ENCODE measurements at places on chromosomes 6 and 20. TPM values are rescaled to one million over a fixed set of nuclear protein-coding genes. Genes with fewer than 3 reads are reported as not detected.
A peak's percentile ranks its signal among the peaks of the same experiment; 100 is the strongest.

ZC2HC1B gene
- not detected for total RNA-seq

NOX3 gene
- not detected for total RNA-seq

DEFB132 gene
- total RNA-seq, result 0.30 TPM

FOXS1 gene
- total RNA-seq, result 0.31 TPM

GDAP1L1 gene
- not detected for total RNA-seq

GSTA2 gene
- total RNA-seq, result 55.0 TPM

DNA sequence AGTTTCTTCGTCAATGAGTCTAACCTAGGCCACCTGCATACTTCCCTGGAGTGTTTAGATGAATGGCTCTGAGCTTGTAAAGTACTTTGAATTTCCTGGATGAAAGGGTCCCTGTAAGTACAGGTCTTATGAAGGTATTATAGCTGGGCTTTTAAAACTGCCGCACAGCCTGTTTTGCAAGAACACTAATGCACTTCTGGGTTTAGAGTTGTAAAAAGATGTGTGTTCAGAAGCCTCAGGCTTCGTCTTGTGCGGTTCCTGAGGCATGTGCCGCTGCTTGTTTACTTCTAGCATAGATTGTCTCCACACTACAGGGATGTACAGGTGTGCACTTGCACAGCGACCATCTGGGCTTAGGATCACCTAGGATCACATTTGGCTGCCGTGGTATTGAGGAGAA lies 324.5 kb downstream of the SOX4 start:
- no peak for DNase-seq

DNA sequence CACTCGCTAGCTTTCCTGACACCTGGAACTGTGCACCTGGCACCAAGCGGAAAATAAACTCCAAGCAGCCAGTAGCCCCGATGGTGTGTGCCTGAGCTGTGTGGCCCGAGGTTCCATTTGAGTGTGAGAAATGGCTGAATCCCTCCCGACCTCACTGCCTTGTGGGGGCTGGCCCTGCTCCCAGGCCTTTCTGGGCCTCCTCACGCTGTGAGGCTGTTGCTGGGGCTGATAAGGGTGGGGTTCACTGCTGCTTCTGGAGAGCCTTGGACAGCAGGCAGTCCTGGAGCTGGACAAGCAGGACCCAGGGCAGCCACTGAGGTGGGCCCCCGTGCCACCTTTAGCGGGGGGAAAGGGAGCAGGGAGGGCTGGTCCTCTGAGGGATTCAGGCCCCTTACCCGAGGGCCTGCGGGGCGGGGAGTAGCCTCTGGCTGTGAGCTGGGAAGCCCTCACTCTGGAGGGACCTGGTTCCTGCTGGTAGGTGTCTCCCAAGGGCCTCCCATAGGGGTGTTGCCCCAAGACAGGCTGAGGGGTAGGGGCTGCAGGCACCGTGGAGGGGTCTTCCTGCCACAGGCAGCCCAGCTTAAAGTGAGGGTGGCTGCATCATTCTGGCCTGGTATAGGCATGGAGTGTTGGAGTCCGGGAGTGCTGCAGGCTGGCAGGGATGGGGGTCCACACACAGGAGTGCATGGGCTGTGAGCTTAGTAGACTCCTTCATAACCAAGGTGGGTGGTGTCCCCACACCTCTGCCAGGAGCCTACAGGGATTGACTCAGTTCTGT lies 1.7 kb downstream of the PPDPF start:
- peak; percentile 42 for DNase-seq

GRCh38 chr20:18287546-18287914 lies 797 bp upstream of the ZNF133 start:
- DNase-seq, result peak; percentile 26

- DNase-seq, result no peak
Observed at GRCh38 chr20:20331156-20331555, 36.7 kb upstream of the INSM1 start.

GRCh38 chr6:145063091-145063490 lies 672.2 kb downstream of the EPM2A start:
- DNase-seq, result no peak

DNA sequence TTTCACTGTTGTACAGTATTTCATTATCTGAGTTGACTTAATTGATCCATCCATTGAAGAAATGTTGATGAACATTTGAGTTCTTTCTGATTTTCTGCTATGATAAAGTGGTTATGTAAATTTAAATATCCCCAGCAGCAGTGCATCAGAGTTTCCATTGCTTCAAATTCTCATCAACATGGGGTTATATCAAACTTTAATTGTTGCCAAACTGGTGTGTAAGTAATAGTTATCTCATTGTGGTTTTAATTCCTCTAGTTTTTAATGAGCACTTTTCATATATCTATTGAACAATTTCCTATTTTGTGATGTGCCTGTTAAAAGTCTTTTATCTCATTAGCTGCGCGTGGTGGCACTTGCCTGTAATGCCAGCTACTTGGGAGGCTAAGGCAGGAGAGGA lies 18.1 kb downstream of the ZNFX1 start:
- no peak for DNase-seq

DNA sequence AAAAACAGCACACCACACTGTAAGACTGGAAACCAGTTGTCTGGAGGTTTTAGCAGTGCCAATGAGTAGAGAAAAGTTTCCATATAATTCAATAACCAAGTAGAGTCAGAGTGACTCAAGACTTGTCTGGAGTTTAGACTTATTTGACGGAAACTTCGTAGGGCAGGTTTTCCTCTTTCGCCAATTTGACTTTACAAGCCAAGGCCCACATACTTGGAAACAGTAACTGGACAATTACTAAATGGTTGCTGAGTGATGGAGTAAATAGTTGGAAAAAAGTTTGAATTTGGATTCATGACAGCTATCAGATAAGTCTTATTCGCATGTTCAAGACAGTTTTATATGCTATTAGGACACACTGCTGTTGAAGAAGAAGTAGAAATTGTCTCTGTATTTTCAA lies 48.1 kb upstream of the CTAGE9 start:
- no peak for DNase-seq

DNA sequence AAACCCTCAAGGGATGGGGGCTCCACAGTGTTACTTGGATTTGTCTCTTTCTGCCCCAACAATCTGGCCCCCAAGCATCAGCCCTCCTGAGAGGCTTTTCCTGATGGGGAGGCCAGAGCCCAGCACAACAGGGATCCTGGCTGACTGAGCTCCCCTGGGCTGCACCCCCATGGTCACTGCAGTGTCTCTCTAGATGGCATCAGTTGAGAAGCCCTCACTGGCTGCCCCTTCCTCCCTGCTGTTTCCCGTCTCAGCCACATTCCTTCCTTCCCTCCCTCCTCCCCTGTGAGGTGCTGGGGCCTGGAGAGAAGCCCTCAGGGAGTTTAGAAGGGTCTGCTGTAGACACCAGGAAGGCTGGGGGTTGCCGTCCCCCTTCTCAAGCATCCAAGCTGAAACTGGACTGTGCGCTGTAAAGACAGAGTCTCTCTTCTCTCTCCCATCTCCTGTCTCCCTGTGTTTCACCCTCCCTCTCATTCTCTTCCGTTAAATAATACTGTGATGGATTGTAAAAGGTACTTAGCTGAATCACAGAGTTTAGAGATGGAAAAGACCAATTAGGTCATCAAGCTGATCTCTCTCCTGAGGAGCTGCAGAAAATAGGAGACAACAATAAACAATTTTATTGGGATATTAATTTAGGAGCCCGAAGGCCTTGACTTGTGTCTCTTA lies 29.7 kb downstream of the SAYSD1 start:
- no peak for DNase-seq

DNA sequence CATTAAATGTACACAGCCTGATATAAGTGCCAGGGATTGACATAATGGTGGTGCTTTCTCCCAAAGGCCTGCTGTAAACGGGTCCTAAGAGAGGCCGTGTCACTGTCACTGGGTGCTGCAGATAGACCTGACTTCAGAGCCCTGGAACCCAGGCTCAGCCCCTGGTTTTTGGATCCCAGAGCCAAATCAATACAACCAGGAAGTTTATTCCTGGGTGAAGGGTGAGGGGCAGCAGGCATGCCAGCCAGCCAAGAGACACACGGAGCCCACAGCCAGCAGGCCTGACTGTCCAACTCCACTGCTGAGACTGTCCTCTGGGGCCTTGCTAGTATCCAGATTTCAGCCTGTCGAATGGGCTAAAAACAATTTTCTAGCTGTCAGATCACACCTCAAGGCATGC lies 12.8 kb upstream of the ARMC12 start:
- peak; percentile 61 for DNase-seq

DNA sequence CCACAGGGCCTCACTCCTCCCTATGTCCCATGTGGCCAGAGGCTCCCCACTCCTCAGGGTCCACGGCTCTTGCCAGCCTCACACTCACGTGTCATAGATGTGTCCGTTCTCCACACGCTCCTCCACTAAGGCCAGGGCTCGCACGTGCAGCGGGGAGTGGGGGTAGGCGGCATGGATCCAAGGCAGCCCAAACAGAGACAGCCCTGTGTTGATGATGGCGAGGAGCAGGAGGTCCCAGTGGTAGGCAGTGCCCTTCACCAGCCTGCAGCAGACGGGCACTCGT lies 10.3 kb downstream of the SLC4A11 start:
- no peak for DNase-seq

DNA sequence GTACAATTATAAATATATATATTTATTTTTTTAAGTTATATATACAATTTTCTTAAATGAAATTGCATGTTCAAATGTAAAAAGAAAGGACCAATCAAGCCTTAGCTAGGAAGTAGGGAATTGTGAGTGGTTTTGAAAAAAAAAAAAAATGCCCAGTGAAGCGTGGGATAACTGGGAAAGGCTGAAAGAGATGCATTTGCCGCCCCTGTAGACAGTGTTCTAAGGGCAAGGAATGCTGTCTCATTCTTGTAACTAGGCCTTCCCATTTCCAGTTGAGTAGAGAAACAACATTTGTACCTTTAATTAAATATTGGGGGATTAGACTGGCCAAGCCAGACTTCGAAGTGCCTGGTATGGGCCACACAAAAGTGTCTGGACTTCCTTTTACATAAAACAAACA lies 430.1 kb upstream of the SLC35B3 start:
- DNase-seq, result no peak

GRCh38 chr6:154410619-154411072 lies 54.0 kb upstream of the IPCEF1 start:
- no peak for DNase-seq

DNA sequence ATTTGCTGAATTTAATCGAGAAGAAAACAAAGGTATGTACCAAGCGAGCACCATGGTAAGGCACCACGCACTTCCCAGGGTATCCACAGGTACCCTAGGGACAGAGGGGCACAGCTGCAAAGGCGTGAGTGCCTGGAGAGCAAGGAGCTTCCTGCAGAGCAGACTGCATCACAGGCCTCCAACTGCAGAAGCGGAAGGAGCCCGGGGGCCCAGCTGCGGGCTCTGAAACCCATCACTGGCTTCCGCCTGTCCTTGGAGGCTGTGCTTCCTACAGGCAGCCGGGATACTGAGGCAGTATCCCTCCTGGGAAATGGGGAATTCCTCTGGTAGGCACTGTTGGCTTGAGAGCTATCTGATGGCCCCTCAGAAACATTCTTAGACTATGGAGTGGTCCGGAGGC lies 217.4 kb upstream of the GMDS start:
- DNase-seq, result no peak

DNA sequence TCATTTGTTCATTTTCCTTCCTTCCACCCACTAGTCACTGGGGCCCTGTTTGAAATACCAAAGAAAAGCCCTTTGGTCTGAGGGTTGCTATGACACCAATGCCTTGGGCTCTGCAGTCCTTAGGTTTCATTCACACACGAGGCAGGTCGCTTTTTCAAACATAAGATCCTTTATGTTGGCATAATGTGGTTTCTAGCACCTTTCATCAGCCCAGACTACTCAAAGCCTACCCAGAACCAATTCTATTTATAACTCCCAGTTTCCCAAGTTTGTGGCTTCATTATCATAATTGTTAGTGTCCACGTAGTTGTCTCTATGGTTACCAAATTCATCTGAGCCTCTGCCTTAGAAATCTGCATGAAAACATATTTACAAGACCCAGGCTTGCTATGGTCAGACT lies 6.6 kb upstream of the TP53RK start:
- DNase-seq, result no peak

DNA sequence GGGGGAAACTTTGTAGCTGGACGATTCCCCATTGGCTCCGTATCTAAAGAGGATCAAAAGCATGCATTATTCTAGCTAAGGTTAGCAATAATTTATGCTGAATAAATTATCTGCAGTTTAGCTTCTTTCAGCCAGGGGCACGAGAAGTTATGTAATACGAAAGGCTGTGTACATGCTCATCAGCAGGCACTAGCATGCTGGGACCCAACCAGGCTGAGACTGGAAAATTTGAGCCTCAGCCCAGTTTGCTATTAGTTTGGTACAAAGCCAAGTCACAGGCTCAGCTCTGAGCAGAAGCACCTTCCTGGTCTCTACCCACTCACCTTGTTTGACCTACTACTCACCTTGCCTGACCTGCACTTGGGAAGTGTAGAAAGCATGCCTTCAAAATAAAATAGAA lies 328.1 kb upstream of the ARID1B start:
- DNase-seq, result no peak

DNA sequence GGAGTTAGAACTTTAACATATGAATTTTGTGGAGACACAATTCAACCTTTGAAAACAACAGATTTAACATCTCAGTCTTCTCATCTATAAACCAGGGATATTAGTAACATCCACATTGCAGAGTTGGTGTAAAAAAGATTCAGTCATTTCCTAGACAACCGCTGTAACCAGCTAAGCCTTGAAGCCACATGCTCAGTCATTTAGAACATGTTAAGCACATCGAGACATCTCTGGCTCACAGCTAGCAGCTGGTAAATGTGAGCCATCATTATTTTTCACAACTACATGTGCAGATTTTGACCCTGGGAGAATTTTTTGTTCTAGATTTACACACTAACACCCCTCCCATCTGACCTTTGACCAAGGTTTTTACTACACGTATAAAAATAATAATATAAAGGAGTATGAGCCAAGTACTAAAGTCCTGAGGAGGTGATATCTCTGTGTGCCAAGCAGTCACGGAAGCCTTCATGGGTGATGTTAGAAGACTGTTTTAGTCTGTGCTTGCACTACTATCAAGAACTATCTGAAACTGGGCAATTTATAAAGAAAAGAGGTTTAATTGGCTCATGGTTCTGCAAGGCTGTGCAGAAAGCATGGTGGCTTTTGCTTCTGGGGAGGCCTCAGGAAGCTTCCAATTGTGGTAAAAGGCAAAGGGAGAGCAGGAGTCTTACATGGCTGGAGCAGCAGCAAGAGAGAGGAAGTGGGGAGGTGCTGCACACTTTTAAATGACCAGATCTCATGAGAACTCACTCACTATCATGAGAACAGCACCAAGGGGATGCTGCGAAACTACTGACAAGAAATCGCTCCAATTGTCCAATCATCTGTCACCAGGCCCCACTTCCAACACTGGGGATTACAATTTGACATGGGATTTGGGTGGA lies 48.7 kb upstream of the IL20RA start:
- no peak for DNase-seq

DNA sequence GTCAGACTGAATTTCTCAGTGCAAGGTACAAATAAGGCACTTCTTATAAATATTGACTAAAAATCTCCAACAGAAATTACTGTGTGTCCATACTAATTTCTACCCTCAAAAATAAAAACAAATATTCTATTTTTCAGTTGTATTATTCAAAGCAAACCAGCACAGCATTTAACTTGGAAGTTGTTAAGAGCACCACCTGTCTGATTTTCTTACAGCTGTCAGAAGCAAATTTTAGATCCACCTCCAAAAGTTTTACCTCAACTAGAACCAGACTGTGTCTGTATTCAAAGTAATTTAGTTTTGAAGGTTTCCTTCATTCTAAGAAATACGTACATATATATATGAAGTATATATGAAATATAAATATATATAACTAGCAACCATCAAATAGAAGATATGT lies 1.2 kb downstream of the TRDN start:
- no peak for DNase-seq

- DNase-seq, result peak; percentile 81
Observed at GRCh38 chr6:159788753-159789376, 537 bp downstream of the TCP1 start.
